ENCODE measurements at places on chromosomes 11 and 22.

GRCh38 chr11:71574418-71574817 lies 8.3 kb downstream of the KRTAP5-11 start:
- no peak for DNase-seq

DNA sequence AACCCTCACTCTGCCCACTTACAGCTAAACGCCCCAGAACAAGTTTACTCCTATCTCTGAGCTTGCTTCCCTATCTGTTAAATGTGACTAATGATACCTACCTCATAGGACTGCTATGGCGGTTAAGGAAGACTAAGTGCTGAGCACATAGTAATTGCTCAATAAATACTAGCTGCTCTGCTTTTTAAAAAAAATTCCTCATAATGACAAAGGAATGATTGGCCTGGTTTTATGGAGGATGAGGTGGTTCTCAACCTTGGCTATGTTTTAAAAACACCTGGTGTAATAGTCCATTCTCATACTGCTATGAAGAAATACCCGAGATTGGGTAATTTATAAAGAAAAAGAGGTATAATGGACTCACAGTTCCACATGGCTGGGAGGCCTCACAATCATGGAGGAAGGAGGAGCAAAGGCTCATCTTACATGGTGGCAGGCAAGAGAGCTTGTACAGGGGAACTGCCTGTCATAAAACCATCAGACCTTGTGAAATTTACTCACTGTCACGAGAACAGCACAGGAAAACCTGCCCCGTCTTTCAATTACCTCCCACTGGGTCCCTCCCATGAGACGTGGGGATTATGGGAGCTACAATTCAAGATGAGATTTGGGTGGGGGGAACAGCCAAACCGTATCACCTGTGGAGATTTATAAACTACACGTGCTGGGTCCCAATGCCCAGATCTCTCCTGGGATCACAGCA lies 127.2 kb upstream of the SYT13 start:
- no peak for DNase-seq

DNA sequence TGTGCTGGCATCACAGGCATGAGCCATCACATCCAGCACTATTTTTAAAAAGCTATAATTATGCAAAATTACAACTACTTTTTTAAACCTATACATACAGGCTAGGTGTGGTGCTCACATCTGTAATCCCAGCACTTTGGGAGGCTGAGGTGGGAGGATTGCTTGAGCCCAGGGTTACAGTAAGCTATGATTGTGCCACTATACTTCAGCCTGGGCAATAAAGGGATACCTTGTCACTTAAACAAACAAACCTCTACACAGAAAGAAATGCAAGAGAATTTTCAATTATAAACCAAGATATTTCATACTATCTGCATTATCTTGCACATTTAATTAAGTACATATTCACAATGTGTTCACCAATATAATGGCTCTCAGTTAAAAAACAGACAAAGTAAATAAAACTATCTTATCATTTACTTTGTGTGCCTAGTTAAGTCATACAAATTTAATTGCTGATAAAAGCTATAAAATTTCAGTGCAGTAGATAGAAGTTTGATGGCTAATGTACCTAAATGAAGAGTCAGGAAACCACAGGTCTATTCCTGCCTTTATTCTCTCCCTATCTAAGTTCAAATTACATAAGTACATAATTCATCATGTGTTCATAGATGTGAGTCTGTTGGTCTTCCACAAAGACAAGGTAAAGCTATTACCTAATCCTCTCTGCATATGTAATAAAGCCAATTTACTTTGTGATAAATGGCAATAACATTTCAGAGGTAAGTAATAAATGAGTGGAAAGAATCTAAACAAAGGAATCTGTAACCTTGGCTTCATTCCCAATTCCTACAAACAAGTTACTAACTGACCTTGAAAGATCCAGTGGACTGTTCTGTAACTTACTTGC lies 9.0 kb upstream of the RDX start:
- DNase-seq: no peak

DNA sequence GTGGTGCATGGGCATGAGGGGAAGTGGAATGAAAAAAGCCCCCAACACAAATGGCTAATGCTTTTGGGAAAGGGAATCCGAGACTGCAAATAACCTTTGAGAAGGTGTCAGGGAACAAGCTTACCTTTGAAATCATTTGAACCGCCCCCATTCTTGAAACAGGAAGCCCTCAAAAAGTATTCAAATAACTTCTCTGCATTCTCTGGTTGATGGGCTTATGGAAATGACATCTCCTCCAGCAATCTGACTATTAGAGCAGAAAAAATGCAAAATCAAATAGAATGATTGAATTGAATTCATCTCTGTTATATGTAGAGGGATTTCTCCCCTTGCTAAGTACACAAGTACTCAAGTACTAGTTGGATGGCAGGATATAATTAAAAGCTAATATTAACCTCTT lies 409.9 kb downstream of the TMEM135 start:
- DNase-seq: no peak

Data from liver (tissue), 10 donors.